Endothelial cell of umbilical vein (primary cell): ENCODE measurements at places on chromosomes 1 and 21. TPM values are rescaled to one million over a fixed set of nuclear protein-coding genes. Genes with fewer than 3 reads are reported as not detected.

The RNU1-3 gene
- polyA plus RNA-seq: under 0.01 and 206 TPM in 2 replicates

- DNase-seq: no peak
- no peak overlapping the region for H3K4me3 ChIP-seq
- no peaks in the 10 kb centered on the region for H3K36me3 ChIP-seq
- H3K4me1 ChIP-seq: no peaks in the 10 kb centered on the region
Measured at GRCh38 chr1:147833231-147833860, 69.2 kb upstream of the GJA8 start.

DNA sequence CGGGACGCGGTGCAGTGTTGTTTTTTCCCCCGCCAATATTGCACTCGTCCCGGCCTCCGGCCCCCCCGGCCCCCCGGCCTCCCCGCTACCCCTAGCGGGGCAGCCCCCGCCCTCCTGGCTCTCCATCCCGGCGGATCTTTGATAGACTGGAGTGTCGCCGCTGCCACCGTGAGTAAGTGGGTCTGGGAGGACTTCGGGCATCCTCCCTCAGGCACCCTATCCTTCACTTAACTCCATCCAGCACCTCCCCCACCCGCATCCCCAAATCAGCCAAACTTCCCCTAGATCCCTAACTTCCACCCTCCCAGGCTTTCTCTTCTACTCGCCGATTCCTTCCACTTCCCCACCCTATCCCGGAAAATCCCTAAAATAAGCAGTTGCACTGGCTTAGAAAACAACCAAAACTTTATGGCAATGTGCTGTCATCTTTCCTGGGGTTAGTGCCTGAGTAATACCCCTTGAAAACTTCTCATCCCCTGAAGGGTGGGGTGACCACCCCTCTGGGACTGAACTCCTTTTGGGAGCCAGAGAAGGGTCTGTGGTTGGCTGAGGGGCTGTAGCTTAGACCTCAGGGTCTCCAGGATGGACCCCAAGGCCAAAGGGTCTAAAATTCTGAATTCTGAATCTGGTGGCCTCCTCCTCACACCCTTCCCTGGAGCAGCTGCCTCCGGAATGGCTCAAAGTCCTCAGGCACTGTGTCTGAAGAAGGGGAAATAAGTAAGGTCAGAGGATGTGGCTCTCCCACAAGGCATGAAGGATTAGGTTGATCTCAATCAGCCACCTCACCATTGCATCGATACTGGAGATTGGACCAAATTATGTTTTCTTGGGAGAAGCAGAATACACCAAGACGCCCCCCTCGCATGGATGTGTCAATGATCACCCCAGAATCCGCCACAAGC lies 12.2 kb downstream of the THBS3 start:
- H3K36me3 ChIP-seq: peaks cover 3% of the 10 kb centered on the region
- peak overlapping the region; percentile 10 for H3K4me3 ChIP-seq
- no peak overlapping the region for H3K27ac ChIP-seq
- H3K27me3 ChIP-seq: no peaks in the 10 kb centered on the region
- peaks cover 13% of the 10 kb centered on the region for H3K4me1 ChIP-seq
- no peak for DNase-seq

- no peak for DNase-seq
- H3K4me3 ChIP-seq: no peak overlapping the region
Measured at GRCh38 chr1:93925206-93925605, 16.0 kb upstream of the GCLM start.

GRCh38 chr1:177585302-177586220 lies 384.3 kb downstream of the SEC16B start:
- DNase-seq: no peak
- H3K27ac ChIP-seq: no peak overlapping the region
- no peaks in the 10 kb centered on the region for H3K4me1 ChIP-seq
- H3K27me3 ChIP-seq: no peaks in the 10 kb centered on the region

DNA sequence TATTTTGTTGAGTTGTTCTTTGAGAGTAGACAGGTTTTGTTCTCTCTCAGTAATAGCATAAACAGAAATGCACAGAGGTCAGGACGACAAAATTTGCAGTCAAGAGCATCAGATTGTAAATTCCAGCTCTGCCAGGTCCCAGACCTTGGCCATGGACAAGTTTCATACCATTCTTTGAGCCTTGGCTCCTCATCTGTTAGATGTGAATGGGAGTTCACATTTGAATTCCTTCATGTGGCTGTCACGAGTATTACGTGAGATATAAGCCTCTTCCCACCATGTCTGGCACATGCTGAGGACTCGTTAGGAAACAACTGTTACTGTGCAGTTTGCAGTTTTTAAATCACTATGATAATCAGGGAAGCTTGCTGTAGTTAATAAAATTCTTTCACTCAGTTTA lies 93.2 kb upstream of the KCTD3 start:
- H3K4me1 ChIP-seq: no peaks in the 10 kb centered on the region
- DNase-seq: no peak
- H3K27ac ChIP-seq: no peak overlapping the region
- no peak overlapping the region for H3K4me3 ChIP-seq
- no peaks in the 10 kb centered on the region for H3K27me3 ChIP-seq
